T-helper 2 cell treated with Interferon-gamma antibody and Interleukin-4, amounts not matched to agents 5 μg/mL and 100 μg/mL, for 36 hours (primary cell): ENCODE measurements at places on chromosomes 2 and 18.

DNA sequence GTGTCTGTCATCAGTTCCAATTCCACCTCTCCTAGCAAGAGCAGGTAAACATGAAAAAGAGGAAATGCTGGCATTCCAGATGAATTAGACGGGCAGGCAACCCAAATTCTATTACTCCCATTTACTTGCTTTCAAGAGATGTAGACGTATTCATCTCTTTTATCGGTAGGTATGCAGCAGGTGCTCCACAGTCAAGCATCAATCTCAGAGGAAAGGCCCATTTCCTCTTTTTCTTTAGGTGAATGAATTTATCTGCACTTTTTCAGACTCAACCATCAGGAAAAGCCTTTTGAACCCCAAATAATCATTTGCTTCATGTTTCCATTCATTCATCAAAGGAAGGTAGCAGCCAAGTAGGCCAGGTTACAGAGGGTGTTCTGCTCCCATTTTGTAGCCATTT lies 27.9 kb downstream of the DPYSL5 start:
- no peak overlapping the region for H3K27ac ChIP-seq
- H3K4me1 ChIP-seq, result no peaks in the 10 kb centered on the region
- H3K36me3 ChIP-seq, result no peaks in the 10 kb centered on the region

- peak; percentile 44 for DNase-seq
- H3K27me3 ChIP-seq, result peaks cover 13% of the 10 kb centered on the region
- H3K36me3 ChIP-seq, result no peaks in the 10 kb centered on the region
- peaks cover 4% of the 10 kb centered on the region for H3K4me1 ChIP-seq
- no peak overlapping the region for H3K4me3 ChIP-seq
These were observed 174.0 kb downstream of the SMAD2 start for GRCh38 chr18:47756364-47757016.

DNA sequence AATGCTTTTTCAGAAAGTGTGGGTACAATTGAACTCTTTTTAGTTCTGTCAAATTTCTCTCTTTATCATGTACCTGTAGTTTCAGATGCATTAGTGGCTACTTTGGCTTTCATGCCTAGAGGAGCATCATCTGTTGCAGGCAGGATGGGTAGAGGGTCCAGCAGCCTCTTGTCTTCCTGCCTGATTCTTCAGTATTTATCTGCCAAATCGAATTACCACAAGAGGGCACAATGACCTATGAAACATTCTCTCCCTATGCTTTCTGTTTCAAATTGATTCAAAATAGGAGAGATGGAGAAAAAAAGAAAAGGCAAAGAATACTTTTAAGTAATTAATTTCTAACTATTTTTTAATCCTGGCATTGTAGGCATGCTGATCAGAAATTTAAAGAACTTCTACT lies 477.2 kb downstream of the TRIB2 start:
- H3K36me3 ChIP-seq, result no peaks in the 10 kb centered on the region
- no peaks in the 10 kb centered on the region for H3K4me1 ChIP-seq
- no peak overlapping the region for H3K27ac ChIP-seq

- no peak for DNase-seq
- H3K27me3 ChIP-seq, result no peaks in the 10 kb centered on the region
- no peaks in the 10 kb centered on the region for H3K36me3 ChIP-seq
- H3K27ac ChIP-seq, result no peak overlapping the region
These were observed 273.1 kb downstream of the PLCL1 start for GRCh38 chr2:198077477-198077876.

DNA sequence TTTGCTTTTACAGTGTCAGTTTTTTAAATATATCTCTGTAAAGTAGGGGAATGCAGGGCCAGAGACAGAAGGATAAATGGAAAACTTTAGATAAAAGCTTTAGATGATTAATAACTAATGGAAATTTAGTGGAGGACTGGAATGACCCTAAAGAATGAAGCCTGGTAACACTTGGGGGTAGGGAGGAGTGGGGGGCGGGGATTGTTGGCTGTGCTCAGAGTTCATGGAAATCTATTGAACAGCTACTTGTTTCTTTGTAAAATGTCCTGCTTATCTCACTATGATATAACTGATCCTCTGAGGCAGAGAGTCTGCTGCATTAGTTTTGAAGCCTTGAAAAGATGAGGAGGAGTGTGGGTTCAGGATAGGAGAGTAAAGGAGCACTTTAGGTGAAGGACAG lies 90.5 kb downstream of the TMEM185B start:
- peaks cover 19% of the 10 kb centered on the region for H3K27me3 ChIP-seq
- no peak overlapping the region for H3K4me3 ChIP-seq
- H3K4me1 ChIP-seq, result no peaks in the 10 kb centered on the region
- H3K36me3 ChIP-seq, result no peaks in the 10 kb centered on the region
- H3K27ac ChIP-seq, result no peak overlapping the region

DNA sequence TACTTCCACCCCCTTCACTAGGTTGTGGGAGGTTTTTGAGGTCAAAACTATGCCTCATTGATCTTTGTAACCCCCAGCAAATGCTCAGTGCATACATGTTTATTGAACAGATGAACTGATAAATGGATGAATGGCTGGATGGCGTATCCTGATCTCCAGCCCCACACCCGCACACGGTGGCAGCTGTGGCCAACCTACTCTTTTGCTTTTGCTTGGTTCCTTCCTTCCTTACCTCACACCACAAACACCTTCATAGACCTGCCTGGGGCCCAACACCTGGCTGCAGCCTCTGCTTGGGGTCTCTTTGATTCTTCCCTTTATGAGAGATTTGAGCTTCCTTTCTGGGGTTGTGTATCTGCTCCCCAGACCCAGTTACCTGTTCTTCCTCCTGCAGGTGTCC lies 25.9 kb downstream of the SPP2 start:
- no peak overlapping the region for H3K27ac ChIP-seq
- H3K4me3 ChIP-seq, result no peak overlapping the region
- H3K36me3 ChIP-seq, result no peaks in the 10 kb centered on the region
- peaks cover 3% of the 10 kb centered on the region for H3K4me1 ChIP-seq
- peaks cover 9% of the 10 kb centered on the region for H3K27me3 ChIP-seq

DNA sequence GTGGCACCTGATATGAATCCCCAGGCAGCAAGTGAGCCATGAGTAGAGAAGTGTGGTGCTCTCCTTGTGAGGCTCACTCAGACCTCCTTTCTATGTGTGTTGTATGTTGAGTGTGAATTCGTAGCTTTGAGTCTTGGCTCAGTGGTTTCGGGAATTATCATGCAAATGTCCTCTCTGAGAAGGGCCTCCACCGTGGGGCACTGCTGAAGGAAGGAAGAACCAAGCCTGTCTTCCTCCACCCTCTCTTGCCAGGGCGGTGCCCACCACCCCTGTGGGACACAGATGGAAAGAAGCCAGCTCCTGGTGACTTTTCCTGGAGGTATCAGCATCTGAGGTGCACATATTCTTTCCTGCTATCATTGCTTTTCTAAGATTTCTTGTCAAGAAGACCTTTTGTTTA lies 156.1 kb downstream of the MYT1L start:
- no peak overlapping the region for H3K4me3 ChIP-seq
- no peaks in the 10 kb centered on the region for H3K27me3 ChIP-seq
- no peaks in the 10 kb centered on the region for H3K36me3 ChIP-seq
- DNase-seq, result no peak

DNA sequence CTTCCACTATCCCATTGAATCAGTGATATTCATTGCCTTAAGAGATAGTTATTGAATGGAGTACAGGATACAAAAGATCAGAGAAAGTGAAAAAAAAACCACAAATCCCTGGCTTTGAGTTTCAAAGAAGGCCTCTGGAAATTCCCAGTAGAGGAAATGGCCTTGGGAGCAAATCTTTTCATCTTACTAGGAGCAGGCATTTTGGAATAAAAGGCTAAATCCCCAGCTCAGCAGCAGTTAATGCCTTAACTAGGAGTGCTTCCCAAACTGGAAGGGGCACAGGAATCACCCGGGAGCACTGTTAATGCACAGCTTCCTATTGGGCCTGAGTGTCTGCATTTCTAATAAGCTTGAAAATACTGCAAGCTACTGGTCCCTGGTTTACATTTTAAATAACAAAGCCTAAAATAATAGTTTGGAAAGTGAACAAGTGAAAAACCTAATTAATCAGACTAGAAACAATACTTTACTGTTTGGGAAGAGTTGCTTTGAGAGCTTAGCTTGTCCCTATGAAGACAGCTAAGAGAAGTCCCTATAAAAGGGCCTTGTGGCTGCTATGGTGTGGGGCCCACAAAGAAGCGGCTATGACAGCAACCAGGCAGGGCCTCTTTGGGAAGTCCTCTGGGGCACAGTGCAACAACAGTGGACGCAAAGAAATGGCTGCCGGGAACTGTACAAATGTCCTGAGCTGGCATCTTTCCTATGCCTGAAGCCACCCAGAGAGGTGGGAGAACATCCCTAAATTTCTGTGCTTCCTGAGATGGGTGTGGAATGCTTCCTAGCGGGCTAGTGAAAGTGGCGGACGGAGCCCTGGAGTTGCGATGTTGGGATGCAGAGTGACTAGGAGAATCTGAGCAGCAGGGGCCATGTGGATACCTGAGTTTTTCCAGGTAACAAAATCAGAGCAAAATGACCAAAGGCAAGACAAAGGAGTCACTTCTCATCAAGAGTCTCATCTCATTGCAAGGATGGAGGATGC lies 117.1 kb upstream of the KLHL14 start:
- no peaks in the 10 kb centered on the region for H3K27me3 ChIP-seq
- H3K4me1 ChIP-seq, result no peaks in the 10 kb centered on the region
- H3K27ac ChIP-seq, result no peak overlapping the region
- no peak for DNase-seq
- no peaks in the 10 kb centered on the region for H3K36me3 ChIP-seq

GRCh38 chr2:198414976-198415375 lies 610.6 kb downstream of the PLCL1 start:
- DNase-seq, result no peak
- no peak overlapping the region for H3K27ac ChIP-seq
- no peak overlapping the region for H3K4me3 ChIP-seq
- no peaks in the 10 kb centered on the region for H3K4me1 ChIP-seq
- no peaks in the 10 kb centered on the region for H3K27me3 ChIP-seq
- no peaks in the 10 kb centered on the region for H3K36me3 ChIP-seq

- H3K4me1 ChIP-seq, result no peaks in the 10 kb centered on the region
- H3K4me3 ChIP-seq, result no peak overlapping the region
- H3K27me3 ChIP-seq, result peaks cover 3% of the 10 kb centered on the region
- DNase-seq, result peak; percentile 22
- no peaks in the 10 kb centered on the region for H3K36me3 ChIP-seq
These were observed 125.4 kb downstream of the CTIF start for GRCh38 chr18:48663931-48664847.

- H3K4me1 ChIP-seq, result peaks cover 31% of the 10 kb centered on the region
- H3K27me3 ChIP-seq, result peaks cover 39% of the 10 kb centered on the region
- H3K36me3 ChIP-seq, result peaks cover 5% of the 10 kb centered on the region
- H3K27ac ChIP-seq, result no peak overlapping the region
These were observed 5.0 kb downstream of the HRH4 start for GRCh38 chr18:24465486-24465885.

- no peak overlapping the region for H3K27ac ChIP-seq
These were observed 19.8 kb downstream of the LONRF2 start for GRCh38 chr2:100302585-100302892.
